ENCODE measurements at places on chromosomes 16 and 17.

- DNase-seq, result no peak
Observed at GRCh38 chr17:41653892-41654677, 29.7 kb upstream of the KRT17 start.

DNA sequence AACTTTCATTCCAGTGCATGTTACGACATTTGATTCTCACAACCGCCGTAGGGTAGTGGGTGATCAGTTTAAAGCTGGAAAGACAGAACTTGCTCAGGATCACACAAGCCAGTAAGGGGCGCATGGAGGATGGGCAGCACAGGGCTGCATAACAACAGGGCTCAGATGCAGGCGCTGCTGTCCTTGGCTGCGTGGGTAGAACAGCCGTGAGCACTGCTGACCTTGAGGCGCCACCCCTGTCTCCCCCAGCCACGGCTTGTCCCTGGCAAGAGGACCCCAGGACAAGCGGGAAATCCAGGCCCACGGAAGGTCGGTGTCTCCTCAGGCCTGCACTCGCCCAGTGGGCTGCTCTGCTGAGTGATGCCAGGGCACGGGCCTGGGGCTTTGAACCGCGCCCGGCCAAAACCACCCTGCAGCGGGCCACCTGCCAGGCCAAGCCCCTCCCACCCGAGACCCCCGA is 84.7 kb downstream of the LMF1 start:
- no peak for DNase-seq

DNA sequence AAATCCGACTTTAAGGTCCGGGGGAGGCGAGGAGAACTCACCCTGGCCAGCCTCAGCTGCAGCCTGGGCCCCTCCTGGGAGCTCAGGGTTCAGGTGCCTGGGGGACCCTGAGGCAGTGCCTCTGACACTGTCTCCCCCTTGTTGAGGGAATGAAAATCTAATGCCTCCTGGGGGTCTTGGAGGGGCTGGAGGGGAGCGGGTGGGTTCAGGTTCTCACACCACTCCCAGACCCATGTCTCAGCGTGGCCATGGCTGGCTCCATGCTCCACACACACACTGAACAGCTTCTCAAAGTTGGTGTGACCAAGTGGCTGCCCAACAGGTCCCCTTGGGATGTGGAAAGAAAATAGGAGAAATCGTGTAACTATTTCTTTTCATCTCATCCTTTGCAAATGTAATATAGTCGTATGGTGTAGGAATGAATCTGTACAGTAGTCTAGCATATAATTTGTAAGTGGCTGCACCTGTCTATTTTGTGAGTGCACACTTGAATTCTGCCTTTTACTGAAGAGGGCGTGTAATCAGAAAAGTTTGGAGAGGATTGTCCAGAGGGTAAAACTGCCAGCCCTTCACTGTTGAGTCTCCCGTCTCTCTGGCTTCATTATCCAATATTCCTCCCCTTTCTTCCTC is 788 bp upstream of the PRCD start:
- no peak for DNase-seq

DNA sequence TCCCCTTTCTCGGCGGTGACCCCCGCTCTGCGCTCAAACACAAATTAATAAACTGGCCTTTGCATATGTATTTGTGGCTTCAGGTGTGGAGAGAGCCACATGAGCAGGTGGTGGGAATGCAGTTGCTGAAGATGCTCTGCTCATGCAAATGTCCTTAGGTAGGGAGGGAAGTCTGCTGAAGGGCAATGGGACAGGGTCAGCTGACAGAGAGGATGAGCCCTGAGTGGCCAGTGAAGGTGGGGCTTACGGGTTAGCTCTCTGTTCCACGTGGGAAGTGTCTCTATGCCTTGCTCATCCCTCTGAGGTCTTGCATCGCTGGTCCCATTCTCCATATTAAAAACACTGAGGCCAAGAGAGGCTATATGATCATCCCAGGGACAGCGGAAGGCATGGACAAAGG is 74.2 kb upstream of the CCL1 start:
- no peak for DNase-seq

DNA sequence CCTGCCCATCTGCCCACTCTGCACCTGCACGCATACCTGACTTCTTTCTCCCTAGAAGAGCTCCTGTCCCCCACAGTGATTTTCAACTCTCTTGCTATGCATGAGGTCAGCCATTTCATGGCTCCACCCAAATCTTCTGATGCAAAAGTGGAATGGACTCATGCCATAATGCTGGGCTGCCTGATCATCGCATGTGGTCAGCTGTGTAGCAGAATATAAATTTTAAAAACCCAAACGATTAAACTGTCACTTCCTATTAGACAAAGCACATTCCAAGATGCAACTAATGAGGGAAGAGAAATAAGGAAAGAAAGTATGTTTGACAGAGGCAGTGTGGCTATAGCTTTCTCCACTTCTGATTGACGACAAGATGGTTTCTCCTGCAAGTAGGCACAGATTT is 26.1 kb downstream of the GRIN2A start:
- no peak for DNase-seq

DNA sequence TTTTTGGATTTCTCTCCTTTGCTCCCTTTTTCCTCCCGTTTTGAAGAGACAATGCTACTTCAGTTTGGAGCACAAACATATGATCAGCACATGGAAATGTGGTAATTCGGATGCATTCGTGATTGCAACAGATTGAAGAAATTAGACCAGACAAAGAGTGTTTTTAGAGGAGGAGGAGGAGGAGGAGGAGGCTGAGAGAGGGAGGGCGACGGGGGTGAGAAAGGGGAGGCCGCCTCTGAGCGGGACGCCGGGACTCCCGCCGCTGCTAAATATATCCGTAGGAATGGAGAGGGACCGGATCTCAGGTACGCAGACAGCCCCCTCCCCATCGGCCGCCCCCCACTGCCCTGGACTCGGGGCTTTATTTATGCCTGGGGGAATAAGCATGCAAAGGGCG is 179.3 kb downstream of the SEC14L1 start:
- DNase-seq, result no peak

GRCh38 chr16:56985288-56985961 is 3.9 kb upstream of the NLRC5 start:
- no peak for DNase-seq

DNA sequence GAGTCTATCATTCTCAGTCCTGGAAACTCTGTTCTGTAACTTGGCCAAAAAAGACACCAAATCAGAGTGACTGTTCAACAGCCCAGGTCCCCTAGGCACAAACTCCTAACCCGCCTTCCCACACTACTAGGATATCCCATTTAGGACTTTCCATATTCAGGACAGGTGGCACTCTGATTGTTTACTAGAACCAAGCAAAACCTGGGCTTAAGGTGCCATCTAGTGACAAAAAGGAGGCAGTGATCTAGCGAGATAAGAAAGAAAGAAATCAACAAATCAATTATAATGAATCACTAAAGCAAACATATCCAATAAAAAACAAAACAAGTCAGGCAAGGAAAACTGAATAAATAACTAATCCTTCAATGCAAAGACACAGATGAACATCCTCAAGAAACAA is 203.9 kb downstream of the CEP112 start:
- no peak for DNase-seq
